ENCODE measurements at places on chromosomes 5 and 9.

- no peak for DNase-seq
Observed at GRCh38 chr5:112958093-112959088, 18.2 kb upstream of the DCP2 start.

DNA sequence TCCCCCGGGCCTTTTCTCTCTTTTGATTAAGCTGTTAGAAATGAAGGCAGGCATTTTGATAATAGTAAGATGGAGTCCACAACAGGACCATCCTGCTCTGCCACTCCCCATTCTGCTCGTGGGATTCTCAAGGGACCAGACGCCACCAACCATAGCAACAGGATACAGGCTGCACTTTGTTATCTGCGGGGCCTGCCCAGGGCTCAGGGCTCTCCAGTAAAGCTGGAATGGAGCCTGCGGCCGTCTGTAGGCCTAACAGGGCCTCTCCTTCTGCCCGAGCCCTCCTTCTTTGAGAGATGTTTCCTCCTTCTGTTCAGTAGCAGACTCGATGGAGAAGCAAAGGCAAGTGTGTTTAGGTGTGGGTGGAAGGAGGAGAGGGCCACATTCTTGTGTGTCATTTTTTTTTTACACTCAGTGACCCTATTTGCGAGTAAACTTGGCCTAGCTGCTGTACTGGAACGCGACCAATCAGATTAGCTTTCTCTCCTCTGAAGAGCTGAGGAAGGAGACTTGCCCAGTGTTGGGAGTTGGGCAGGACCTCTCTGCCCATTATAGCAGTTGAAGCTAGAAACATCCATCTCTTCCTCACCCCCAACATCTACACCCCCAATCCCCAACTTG, 8.9 kb upstream of the EPB41L4B start:
- no peak for DNase-seq

GRCh38 chr9:96719921-96720320, 58.0 kb downstream of the ZNF510 start:
- no peak for DNase-seq

DNA sequence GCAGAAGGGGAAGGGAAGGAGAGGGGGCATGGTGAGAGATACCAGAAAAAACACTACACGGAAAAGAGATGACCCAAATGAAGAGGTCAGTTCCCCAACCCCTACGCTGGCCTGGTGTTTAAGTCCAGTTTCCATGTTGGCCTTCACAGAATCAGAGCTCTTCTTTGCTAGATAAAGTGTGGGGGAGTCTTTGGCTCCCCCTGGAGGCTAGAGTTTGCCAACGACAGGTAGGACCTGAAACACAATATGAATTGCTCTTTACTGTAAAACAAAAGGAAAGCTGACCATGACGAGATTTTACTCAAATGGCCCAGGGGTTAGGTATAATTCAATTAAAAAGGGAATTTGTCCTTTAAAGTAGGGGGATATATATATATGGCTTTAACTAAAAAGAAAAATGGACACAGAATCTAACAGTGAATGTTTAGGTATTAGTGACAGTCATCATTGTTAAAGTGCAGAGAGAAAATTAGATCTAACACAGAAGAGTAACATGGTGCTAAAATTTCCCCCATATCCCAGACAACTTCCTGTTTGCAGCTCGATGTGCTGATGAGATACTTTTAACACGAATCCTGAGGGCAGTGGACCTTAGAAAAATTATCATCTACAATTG, 92.0 kb downstream of the SV2C start:
- DNase-seq = no peak

GRCh38 chr9:82454509-82455190, 466.1 kb downstream of the SPATA31D1 start:
- no peak for DNase-seq

DNA sequence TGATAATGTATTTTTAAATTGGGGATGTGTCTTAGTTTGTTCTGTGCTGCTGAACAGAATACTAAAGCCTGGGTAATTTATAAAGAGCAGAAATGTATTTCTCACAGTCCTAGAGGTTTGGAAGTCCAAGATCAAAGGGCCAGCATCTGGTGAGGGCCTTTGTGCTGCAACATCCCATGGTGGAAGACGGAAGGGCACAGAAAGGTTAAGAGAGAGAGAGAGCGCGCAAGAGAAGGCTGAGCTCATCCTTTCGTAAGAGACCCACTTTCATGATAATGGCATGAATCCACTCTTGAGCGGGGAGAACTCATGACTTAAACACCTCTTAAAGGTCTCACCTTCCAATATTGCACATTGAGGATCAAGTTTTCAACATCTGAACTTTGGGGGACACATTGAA, 79.1 kb upstream of the GOLM1 start:
- no peak for DNase-seq

DNA sequence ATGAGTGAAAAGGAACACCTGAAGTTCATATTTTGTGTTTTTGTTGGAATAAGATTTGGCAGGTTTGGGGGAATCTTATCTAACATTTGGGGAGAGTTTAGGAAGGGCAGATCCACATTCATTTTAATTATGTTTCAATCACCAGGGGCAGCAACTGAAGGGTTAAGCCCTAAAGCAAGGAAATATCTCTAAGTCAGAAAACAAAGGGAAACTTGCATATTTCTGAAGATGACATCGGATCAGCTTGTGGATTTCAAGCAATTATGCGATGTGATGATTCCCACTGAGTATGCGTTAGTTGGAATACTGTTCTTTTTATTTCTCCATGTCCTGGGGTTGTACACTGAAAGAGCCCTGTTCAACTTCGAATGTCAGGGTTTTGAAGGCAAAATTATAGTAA, 59.8 kb upstream of the NFIB start:
- no peak for DNase-seq

GRCh38 chr9:110936237-110936636, 102.0 kb downstream of the LPAR1 start:
- DNase-seq = no peak

DNA sequence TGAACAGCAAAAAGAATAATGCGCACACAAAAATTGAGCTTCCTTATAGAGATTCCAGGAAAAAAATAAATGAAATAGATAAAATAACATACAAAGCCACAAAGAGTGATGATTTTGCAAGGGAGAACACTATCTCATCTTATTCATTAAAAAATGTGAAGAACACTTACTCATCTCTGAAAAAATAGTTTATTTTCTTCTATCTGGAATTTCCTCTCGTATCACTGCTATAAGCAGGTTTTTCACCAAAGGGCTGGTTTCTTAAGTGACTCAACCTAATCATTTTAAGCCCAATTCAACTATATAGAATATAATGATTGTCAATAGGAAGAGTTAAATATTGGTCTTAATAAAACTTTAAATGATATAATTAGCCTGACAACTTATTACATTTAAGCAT, 504.9 kb downstream of the NR2F1-AS1 start:
- DNase-seq = no peak

GRCh38 chr5:66891184-66891925, 295.2 kb downstream of the MAST4 start:
- DNase-seq = no peak

DNA sequence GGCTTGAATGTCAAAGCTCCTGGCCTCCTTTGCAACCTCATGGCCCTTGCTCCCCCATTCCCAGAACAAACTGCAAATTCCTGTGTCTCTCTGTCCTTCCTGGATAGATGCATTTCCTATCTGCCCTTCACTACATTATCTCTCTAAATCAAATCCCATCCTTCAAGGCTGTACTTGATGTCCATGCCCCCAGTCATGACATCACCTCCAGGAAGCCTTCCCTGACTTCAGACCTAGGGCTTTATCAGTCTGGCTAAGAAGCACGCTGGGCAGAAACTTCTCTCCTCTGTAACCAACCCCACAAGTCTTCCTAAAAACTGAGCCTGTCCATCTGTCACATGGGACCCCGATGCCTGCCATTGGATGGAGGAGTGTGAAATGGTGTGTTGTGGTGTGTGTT, 25.7 kb upstream of the TNIP1 start:
- no peak for DNase-seq

GRCh38 chr5:71748360-71748759, 29.3 kb downstream of the CARTPT start:
- no peak for DNase-seq

DNA sequence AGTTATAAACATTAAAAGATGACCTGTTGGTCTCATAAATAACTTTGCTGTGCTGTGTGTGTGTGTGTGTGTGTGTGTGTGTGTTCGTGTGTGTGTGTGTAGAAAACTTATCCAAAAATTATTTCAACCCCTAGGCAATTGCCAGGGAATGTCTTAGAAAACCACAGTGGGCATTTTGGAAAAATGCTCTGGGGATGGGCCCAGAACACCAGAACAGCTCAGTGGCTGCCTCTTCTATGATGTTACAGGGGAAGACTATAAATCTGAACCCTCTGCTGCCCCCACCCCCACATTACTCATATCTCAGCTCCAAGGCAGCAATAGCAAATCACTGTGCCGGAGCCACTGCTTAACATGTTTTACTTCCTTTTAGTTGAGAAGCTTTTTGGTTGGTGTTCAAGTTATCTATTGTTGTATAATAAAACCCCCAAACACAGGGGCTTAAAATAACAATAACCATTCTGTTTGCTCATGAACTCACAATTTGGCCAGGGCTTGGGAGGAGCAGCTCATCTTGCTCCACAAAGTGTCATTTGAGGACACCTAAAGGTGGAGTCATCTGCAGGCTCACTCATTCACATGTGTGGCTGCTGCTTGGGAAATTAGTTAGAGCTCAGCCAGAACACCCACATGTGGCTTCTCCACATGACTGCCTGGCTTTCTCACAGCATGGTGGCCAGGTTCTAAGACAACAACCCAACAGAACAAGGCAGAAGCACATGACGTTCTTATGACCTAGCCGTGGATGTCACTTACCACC, 40.4 kb downstream of the ACTBL2 start:
- DNase-seq = no peak

DNA sequence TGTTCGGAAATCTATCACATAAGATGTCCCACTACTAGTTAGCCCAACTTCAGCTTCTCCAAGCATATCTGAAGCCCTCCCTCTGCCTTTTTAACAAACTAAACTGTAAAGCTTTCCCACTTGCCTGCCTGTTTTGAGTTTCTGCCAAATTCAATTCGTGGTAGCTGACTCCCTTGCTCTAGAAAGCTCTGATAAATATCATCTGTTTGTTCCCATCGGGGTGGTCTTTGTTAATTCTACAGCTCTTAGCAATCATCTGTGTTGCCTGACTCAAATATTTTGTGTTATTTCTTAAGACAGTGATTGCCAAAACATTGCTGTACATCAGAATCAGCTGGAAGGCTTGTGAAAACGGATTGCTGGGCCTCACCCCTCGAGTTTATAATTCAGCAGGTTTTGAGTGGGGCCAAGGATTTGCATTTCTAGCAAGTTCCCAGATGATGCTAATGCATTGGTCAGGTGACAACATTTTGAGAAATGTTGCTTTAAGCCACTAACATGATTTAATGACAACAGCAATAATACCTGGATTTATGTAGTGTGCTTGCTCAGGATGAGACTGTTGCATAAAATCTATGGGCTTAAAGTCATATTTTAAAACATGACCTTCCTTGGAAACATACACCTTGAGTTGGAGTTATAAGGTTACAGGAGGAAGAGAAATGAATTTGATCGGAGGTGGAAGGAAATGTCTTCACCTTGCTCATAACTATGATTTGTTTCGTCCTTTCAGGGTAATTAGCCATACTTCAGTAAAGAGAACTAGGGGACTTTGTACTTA, 631.9 kb downstream of the PSAT1 start:
- no peak for DNase-seq

- no peak for DNase-seq
Observed at GRCh38 chr5:31937226-31937625, 236.9 kb downstream of the GOLPH3 start.

- DNase-seq = no peak
Observed at GRCh38 chr5:178673801-178674295, 47.0 kb upstream of the CLK4 start.

DNA sequence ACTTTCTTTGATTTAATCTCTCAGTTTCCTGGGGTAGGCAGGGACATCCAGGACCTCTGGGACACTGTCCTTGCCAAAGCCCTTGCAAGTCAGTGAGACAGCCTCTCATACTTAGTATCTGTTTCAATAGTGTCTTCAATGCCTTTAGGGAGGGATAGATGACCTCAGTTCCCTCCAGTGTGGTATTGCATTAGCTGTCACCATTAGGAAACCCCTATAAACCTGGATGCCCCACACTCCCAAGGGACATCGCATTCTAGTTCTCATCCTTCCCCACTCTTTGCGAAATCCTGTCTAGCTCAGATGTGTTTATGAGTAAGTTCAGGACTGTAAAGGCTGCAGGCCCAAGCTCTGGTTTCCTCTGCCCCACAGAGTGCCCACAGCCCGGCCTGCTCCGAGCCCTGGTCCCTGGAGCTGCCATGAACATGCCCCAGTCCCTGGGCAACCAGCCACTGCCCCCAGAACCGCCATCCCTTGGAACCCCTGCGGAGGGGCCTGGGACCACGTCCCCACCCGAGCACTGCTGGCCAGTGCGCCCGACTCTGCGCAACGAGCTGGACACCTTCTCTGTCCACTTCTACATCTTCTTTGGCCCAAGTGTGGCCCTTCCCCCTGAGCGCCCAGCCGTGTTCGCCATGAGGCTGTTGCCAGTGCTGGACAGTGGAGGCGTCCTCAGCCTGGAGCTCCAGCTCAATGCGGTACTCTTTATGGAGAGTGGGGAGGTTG, 13.2 kb downstream of the TMEM8B start:
- no peak for DNase-seq

GRCh38 chr5:138654281-138654867, 79.2 kb upstream of the HSPA9 start:
- DNase-seq = peak; percentile 47

DNA sequence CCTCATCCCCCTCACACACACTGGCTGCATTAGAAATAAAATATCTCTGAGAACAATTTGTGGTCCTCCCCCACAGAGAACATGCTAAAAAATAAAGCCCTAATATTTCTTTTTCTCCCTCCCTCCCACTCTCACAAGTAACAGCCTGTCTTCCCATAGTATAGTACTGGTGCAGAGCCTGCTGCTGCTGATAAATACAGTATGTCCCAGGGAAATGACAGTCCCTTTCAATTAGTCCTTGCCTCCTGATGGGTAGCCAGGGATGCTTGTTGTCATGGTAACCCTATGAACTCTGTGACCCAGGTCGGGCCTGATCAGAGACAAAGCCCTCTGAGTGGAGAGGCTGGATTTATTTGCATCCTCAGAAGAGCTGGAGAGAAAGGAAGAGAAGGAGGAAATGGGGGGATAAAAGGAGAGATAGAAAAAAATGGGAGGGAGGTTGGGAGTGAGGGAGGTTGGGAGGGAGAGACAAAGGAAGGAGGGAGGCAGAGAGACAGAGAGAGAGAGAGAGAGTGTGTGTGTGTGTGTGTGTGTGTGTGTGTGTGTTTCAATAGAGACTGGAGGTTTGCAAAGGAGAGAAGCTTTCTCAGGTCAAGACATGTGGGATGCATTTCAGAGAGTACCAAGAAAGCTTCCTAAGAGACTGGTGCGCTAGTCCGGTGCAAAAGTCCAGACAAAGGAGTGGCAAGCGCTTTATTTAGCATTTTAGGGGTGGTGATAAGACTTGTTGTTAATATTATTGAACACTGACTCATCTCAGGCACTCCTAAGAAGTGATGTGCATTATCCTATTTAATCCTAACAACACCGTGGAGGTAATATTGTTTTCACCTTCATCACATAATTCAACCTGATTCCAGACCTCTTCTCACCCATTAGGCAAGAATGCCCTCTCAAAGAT, 260.8 kb downstream of the FAM114A2 start:
- DNase-seq = no peak
